ENCODE measurements at places on chromosomes 12 and 14.
A peak's percentile ranks its signal among the peaks of the same experiment; 100 is the strongest.

- no peak for DNase-seq
Observed at GRCh38 chr12:12686925-12687324, 9.1 kb downstream of the GPR19 start.

- DNase-seq = no peak
Observed at GRCh38 chr14:89420502-89420901, 3.5 kb upstream of the FOXN3 start.

GRCh38 chr14:88791629-88792472 lies 902 bp downstream of the EML5 start:
- no peak for DNase-seq

DNA sequence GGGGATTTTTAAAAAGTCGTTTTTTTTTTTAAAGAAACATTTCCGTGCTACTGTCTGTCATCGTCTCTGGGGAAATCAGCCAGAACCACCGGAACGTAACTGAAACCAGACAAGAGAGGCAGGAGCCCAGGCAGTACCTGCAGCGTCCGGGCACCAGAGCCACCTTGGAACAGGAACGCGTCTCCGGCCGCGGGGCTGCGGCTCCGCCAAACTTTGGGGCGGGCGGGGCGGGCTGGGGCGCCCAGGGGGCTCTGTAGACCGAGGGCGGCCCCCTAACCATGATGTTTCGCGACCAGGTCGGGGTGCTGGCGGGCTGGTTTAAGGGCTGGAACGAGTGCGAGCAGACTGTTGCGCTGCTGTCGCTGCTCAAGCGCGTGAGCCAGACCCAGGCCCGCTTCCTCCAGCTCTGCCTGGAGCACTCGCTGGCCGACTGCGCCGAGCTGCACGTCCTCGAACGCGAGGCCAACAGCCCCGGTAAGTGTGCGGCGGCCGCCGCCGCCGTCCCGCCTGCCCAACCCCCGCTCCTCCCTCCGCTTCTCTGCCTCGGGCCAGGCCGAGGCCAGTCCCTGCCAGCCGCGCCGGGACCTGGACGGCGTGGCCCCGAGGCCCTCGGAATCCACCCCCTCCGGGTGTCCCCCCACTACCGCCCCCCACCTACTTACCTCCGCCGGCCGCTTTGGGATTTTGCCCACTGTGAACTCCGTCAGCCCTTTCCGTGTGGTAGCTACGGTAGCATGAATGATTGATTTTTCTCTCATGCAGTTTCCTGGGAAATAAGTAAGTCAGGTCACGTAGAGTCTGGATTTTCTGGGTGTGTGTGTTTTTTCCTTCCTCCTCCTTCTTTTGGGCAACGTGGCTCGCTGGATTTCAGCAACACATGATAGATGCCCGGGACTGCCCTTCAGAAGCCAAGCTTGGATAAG lies 972 bp downstream of the SAMD4A start:
- peak; percentile 55 for DNase-seq

DNA sequence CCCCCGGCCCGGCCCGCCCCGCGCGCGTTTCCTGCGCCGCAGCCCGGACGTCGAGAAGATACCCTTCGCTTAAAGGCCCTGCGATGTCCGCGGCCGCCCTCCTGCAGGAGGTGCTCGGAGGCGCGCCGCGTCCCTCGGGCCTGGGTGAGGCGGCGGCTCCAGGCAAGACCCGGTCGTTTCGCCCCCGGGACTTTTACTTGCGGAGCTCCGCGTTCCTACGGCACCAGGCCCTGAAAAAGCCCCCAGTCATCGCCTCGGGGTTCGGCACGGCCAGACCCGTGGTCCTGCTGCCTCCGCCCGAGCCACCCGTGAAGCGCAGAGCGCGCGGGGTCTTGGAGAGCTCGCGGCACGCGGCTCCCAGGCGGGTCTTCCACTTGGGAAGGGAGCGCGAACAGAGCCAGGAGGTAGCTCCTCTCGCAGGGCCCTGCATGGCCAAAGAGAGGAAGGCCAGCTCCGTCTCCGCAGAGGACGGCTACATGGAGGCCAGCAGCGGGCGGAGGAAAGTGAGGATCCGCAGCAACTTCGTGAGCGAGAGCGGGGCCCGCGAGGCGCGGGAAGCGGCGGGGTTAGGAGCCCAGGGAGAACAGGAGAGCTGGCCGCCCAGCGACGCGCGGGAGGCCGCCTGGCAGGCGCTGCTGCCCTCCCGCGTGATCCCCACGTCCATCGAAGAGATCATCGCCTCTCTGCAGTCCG lies 26.9 kb downstream of the TTC6 start:
- DNase-seq = peak; percentile 54

DNA sequence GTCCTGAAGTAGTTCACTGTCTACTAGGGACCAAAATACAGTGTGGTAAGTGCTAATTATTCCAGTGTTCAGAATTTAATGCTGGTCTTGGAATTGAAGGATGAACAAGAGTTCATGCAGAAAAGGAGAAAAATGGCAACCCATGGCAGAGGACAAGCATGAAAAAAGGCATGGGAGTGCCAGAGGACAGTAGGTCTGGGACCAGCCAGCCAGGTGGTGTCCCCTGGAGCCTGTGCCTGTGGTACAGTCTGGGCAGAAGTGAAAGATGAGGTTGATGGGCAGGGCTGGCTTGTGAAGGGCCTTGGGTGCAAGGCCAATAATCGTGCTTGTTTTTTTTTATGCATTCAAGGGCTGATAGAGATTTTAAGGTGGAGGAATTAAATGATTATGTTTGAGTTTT lies 21.0 kb downstream of the C12orf75 start:
- DNase-seq = no peak

DNA sequence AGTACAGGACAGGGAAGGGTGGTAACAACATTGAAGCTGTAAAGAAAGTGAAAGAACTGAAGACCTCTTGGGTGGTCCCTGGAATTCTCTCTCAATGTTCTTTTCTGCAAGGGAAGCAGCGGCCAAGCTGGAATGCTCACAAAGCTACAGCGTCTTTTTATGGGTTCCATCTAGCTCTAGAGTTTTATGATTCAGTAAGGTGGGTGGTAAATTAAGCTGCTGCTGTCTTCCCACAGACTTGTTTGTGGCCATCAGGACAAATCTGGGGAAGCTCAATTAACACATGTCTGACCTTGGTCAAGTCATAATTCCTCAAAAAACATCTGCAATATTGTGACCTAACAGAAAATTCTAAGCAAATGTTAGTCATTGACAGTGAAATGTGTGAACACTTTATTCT lies 139.1 kb downstream of the MED13L start:
- peak; percentile 68 for DNase-seq

- DNase-seq = peak; percentile 95
Observed at GRCh38 chr14:22848351-22849164, 12.2 kb downstream of the MMP14 start.
